ENCODE measurements at places on chromosomes 3 and 15.

DNA sequence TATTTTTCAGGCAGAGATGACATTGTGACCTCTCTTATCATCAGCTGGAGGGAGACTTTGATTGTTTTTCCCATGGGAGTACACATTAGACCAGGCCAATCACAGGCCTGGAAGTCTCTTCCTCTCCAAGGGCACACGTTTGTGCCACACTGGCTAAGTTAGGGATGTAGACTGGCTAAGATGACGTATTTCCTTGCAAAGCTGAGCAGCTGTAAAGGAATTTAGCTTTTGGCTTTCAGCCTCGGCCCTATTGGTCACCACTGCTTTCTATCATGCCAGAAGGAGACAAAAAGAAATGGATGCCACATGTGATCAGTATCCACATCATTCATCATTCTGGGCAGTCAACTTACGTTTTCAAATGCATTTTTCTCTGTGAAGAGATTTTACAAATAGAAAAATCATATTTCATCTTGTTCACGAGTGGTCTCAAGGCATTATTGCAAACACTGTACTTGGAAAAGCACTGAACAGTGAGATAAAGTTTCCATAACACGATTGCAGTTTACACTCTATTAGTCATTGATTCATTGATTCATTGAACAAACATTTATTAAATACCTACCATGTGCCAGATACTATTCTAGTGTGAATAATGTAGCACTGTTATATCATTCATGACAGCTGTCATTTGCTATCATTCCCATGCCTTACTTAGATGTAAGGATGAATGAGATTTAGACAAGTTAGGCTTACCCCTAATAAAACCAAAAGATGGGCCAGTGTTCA is 27.0 kb upstream of the RNF7 start:
- peak; percentile 90 for DNase-seq

DNA sequence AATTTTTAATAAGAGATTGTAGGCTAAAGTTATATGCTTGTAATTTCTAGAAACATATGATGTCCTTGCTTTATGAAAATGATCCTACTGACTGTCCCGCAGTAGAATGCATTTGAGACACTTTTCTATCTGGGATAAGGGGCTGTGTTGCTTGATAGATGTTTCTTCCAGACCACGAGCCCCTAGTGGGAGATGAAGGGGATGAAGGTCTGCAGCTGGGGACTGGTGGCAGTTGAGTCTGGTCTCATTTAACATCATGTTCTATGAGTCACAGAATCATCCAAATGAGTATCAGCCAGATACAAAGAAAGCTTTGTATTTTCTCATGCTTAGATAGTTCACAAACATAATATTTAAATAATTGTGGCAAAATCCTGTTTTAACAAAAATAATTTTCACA is 84.3 kb upstream of the PRTG start:
- no peak for DNase-seq

GRCh38 chr3:43468133-43468532 is 153.7 kb downstream of the ANO10 start:
- DNase-seq, result peak; percentile 43

DNA sequence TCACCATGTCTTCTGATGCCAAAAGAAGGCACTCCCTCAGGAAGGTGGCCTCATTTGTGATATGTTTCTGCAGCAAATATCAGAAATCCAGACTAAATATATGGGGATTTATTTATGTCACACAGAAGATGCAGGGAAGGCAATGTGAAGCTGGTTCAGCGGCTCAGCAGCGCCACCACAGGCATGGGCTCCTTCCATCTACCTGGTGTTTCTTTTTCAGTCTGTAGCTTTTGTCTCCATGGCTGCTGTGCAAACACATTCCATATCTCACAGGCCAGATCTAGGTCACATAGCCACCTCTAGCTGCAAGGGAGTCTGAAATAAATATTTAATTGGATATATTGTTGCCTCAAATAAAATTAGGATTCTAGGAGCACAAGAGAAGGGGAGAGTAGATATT is 502.1 kb upstream of the IL12A start:
- DNase-seq, result peak; percentile 10

- no peak for DNase-seq
Observed at GRCh38 chr3:11592445-11593298, 51.0 kb downstream of the VGLL4 start.

DNA sequence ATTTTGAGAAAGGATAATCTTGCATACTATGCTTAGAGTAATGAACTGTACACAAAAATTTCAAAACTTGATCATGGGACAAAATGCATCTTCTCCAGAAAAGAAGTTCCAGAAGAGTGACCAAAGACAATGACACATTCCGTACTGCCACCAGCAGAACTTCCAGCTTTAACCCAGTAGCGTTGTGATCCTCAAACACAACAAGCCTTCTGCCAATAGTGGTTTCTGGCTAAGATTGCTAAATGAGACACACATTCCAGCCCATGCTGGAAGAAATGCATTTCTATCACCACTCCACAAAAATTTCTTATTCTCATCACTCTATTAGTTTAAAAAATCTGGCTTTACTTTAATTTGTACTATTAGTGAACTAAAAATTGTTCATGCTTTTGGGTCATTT is 334.9 kb downstream of the TBC1D5 start:
- no peak for DNase-seq

- DNase-seq, result no peak
Observed at GRCh38 chr3:56929809-56930615, 128.3 kb upstream of the ARHGEF3 start.

GRCh38 chr3:186996356-186996755 is 66.0 kb downstream of the ST6GAL1 start:
- DNase-seq, result no peak

GRCh38 chr3:127005864-127006500 is 23.1 kb downstream of the PLXNA1 start:
- peak; percentile 27 for DNase-seq

- DNase-seq, result no peak
Observed at GRCh38 chr3:133709139-133709750, 36.9 kb upstream of the TF start.

DNA sequence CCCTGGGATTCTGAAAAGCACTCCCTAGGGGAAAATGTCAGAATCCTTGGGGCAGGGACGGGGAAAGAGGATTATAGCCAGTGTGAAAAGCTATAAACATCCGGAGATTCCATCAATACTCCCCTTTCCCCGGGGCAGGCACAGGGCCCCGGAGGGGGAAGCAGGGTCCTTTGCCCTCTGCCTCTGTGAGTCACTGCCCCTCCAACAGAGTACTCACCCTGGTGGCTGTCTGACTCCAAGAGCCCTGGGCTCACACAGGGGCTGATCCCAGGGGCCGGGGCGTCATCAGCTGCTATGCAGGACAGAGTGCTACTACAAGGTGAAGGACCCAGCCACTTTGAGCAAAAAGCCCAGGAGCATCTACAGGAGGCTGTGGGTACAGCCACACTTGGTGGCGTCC is 133.0 kb upstream of the PRR20G start:
- DNase-seq, result no peak

DNA sequence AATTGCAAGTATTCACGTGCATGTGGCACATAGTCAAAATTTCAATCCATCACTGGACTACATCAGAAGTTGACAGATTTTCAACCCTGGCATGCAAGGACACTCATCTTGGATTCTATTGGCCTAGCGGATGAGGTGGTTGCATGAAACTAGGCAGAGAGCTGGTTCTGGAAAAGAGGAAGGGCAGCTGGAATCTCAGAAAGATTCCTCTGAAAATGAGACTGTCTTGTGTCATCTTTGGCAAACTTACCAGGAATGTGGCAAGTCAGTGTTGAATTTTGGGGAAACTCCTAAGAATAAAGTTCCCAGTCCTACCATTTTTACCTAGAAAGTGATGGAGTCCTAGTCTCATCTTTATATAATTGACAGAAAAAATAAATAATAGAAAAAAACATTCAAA is 384.3 kb upstream of the NR2F2 start:
- DNase-seq, result no peak

GRCh38 chr3:17639257-17639656 is 103.2 kb downstream of the TBC1D5 start:
- DNase-seq, result peak; percentile 78

Measured in fibroblast of pulmonary artery (primary cell).